Dorsolateral prefrontal cortex (tissue), 122 donors: ENCODE measurements at places on chromosomes 3 and 15.

GRCh38 chr15:41860049-41860828 lies 21.6 kb downstream of the PLA2G4B start:
- no peak for DNase-seq

GRCh38 chr15:25713736-25714537 lies 149.2 kb downstream of the ATP10A start:
- no peak for DNase-seq

- no peak for DNase-seq
Observed at GRCh38 chr3:113157408-113158030, 53.8 kb upstream of the BOC start.

- DNase-seq, result no peak
Observed at GRCh38 chr15:59420108-59420507, 17.9 kb upstream of the FAM81A start.

DNA sequence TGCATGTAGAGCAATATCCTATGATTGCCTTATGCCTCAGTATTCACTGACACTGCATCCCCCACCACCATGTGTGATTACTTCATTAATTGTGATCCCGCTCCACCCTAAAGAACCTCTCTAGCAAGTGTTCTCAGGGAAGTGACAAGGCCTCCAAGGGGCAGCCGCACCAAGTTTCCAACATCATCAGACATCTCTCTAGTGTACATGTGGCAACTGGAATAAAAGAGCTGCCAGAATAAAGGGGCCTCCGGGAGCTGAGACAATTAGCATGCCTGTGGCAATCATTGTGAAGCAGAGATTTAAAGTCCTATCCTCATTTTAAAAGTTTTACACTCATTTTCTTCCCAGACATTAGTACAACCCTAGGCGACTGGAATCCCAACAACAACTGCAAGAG lies 902.1 kb upstream of the SEMA6D start:
- no peak for DNase-seq

DNA sequence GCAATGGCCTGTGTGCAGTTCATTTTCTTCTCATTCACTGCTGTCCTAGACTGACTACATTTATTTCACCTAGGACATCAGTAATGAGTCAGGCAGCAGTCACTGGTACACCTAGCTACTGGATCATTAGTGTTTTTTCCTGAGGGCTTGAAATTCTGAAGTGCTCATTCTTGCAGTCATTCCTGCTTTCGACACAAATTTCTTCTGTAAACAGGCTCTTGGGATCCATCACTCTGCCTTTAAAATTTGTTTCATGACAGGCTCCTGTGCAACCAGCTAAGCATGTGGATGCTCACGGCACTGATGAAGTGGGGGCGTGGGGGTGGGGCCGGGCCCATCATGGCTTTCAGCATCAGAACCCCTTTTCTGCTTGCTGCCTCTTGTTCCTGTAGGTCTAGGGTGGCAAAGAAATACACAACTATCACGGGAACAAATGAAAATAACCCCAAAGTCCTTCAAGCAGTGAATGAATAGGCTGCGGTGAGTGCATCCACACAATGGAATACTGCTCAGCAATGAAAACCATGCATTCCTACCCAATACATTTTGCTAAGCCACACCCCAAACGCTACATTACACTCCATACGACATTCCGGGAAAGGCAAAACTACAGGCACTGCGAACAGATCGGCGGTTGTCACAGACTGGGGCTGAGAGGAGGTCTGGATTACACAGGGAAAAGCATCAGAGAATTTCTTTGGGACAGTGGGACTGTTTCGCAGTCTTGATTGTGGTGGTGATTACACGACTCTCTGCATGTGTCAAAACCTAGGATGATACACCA lies 9.3 kb upstream of the MELTF start:
- DNase-seq, result no peak

- no peak for DNase-seq
Observed at GRCh38 chr15:41934843-41935242, 37.5 kb downstream of the EHD4 start.

DNA sequence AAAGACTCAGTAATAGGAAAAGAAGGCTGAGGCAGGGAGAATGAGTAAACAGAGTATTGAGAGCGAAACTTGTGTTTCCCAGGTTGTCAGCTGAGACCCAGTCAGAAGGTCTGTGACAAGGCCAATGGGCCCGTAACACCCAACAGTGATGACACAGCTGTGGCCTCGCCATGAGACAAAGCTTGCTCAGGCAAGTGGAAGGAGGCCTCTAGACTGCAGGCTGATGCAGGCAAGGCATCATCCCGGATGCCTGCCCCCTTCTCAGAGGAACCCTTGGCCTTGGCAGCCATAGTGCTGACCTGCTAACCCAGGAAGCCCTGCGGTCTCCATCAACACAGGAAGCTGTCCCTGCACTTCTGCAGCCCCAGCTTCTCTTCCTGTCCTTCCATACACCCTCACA lies 15.4 kb downstream of the RAB6B start:
- peak; percentile 14 for DNase-seq

- DNase-seq, result no peak
Observed at GRCh38 chr3:40452562-40452875, 4.6 kb upstream of the RPL14 start.

DNA sequence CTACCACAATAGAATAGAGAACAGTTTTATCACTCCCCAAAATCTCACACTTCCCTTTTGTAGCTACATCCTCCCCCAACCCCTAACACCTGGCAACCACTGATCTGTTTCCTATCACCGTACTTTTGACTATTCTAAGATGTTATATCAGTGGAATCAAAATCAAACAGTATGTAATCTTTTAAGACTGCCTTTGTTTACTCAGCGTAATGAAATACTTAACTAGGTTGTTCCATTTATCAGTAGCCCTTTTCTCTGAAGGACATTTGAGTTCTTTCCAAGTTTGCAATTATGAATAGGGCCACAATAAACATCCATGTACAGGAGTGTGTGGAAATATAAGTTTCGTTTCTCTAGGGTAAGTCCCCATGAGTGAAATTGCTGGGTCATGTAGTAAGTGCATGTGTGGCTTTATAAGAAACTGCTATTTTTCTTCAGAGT lies 372.3 kb downstream of the SV2B start:
- no peak for DNase-seq

- DNase-seq, result no peak
Observed at GRCh38 chr15:67446449-67446848, 74.5 kb upstream of the C15orf61 start.

DNA sequence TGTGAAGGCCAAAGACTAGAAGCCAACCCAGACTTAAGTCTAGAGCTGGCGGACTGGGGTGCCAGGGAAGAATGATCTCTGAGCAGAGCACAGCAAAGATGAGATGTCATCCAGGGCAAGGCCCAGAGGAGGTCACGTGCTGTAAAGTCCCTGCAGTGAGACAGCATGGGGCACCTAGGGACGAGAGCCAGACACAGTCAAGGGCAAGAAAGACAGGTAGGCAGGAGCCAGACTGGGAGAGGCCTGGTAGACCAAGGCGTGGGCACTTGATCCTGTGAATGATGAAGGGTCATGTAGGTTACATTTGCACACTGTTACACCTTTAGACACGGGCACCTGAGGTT lies 379.7 kb upstream of the PROK2 start:
- DNase-seq, result no peak

- DNase-seq, result peak; percentile 90
Observed at GRCh38 chr3:45583021-45583851, 11.3 kb upstream of the LIMD1 start.

- DNase-seq, result no peak
Observed at GRCh38 chr15:71328453-71328852, 213.2 kb downstream of the THSD4 start.

DNA sequence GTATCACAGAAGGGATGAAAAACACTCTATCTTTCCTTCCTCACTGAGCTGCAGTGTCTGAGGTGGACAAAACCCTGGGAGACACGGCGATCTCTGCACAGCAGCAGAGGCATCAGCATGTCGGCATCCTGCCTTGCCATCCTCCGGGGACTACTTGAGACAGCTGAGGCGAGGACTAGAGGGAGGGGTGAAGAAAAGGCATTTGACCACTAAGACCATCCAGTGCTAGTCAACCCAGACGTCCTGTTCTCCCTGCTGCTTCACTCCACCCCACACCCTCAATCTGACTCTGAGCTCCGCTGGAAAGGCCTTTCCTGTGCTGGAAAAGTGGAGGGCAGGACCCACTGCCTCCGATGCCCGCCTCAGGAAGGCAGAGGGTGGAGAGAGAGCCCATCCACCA lies 67.3 kb downstream of the VGLL4 start:
- DNase-seq, result no peak
